ENCODE measurements at places on chromosomes 2 and 18.

GRCh38 chr2:73859721-73860586 is 31.2 kb downstream of the STAMBP start:
- no peak for DNase-seq

- no peak for DNase-seq
These were observed 56.0 kb downstream of the UBE2E3 start for GRCh38 chr2:181036445-181036844.

DNA sequence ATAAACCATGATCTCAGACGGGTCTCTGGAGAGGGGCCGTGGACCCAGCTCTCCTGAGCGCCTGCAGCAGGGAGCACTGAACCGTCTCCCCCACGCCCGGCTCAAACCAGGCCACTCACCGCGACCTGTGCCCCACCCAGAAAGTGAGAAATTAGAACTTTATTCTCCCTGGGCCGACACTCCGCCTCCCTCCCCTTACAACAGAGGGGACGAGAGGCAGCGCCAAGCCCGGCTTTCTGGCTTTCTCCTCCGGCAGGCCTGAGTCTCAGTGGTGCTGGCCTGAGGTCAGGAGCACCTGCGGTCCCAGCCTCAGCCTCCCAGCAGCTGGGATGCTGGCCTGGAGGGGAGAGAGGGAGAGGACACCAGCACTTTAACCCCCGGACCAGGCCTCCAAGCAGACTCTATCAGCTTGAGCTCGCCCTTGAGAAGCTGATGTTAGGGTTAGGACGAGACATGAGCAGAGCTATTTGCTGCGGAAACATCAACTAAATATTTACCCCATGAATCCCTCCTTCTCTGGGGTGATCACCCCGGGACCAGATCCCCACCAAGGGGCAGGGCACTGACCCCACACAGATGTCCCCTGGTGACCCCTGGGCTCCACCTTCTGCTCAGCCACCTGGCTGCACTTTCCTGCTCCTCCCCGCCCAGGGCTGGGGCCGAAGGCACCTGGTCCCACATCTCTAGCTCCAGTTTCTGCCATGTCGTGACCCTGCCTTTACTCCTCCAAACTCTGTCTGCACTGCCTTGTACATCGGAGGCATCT is 856.3 kb upstream of the SALL3 start:
- DNase-seq: no peak

DNA sequence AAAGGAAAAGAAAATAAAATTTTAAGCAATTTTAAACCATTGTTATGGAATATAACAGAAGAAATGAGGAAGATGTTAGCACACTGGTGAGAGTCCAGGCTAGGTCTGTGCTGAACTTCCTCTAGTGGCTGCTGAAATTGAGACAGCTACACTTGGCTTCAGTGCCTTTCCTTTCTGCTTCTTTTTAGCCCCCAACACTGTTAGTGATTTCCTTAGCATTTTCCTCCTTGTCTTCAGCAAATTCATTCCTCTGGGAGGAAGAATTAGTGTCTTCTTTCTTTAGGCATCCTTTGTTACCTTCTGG is 47.6 kb downstream of the ITGAV start:
- DNase-seq: no peak

- peak; percentile 8 for DNase-seq
These were observed 400.9 kb upstream of the SMIM21 start for GRCh38 chr18:75828379-75828778.

DNA sequence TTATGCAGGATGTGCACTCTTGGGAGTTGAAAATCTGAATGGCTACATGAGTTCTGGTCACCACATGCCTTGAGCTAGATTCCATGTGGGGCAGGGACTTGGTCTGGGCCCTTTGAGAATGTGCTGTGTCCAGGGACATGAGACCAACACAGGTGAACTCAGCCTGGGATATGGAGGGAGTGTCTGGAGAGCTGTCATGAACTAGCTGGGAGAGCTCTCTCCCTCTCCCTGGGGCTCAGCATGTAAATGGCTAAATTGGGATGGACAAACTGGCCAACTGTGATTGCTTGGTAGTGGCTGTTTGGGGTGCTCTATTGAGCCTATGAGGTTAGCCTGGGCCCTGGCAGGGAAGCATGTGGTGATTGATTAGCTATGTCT is 105.1 kb upstream of the HS6ST1 start:
- no peak for DNase-seq

DNA sequence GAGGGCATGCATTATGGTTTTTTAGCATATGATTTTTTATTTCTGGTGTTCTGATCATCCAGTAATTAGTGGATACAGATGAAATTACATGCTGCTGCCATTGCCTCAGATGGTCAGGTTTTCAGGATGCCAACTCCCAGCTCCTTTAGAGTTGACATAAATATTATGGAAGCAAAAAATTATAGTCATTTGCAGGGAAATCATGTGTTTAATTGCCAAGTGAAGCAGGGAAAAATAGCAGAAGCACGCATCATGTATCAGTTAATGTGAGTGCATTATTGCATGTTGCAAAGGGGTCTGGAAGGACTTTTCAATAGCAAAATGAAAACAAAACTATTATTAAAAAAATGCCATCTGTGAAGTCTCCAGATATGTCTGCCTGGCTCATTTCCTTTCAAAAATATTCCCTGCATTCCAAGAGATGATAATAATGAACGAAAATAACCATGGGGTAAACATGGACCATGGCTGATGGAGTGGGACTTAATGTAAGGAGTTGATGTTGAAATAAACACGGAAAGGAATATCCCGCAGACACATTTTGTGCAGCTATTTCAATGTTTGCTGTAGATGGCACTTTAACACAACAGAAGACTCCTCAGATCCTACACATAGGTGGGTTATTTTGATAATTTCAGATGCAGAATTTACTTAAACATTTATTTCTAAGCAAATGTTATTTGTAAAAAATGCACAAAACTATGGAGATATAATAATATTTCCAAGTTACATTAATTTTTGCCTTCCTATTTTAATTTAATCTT is 87.7 kb upstream of the DYNAP start:
- no peak for DNase-seq

GRCh38 chr2:126635281-126635680 is 20.7 kb upstream of the GYPC start:
- no peak for DNase-seq

GRCh38 chr2:199704358-199705238 is 146.4 kb downstream of the FTCDNL1 start:
- no peak for DNase-seq

- no peak for DNase-seq
These were observed 95.4 kb downstream of the BOD1L2 start for GRCh38 chr18:57242285-57242684.

DNA sequence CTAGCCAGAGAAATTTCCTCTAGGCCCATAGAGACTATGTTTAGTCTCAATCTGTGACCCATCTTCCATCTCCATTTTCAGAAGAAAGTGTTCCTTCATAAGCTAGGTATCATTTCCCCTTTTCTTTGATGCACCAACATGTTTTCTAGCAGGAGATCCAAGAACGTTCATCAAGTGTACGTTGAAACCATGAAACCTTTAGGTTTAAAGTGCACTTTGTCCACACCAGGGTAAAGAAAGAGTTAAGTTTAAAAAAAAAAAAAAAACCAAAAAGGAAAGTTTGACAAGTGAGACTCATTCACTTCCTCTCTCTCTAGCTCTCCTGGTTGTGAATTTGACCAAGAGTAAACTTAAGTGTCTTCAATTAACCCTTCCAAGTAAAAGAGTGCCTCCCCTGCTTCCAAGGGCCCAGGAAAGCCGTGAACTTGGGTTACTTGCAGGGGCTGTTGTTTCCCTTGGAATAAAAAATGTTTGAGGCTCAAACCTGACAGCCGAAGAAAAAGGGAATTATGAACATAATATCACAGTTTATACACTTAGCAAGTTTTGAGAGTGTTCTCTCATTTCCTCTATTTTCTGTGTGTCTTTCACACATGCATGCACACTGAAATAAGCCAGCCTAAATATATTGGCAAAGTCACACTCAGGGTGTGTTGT is 56.7 kb downstream of the LBH start:
- DNase-seq: no peak

- DNase-seq: no peak
These were observed 38.1 kb downstream of the SCN2A start for GRCh38 chr2:165277295-165277694.

GRCh38 chr2:210577263-210578071 is 21.1 kb downstream of the CPS1 start:
- peak; percentile 30 for DNase-seq

DNA sequence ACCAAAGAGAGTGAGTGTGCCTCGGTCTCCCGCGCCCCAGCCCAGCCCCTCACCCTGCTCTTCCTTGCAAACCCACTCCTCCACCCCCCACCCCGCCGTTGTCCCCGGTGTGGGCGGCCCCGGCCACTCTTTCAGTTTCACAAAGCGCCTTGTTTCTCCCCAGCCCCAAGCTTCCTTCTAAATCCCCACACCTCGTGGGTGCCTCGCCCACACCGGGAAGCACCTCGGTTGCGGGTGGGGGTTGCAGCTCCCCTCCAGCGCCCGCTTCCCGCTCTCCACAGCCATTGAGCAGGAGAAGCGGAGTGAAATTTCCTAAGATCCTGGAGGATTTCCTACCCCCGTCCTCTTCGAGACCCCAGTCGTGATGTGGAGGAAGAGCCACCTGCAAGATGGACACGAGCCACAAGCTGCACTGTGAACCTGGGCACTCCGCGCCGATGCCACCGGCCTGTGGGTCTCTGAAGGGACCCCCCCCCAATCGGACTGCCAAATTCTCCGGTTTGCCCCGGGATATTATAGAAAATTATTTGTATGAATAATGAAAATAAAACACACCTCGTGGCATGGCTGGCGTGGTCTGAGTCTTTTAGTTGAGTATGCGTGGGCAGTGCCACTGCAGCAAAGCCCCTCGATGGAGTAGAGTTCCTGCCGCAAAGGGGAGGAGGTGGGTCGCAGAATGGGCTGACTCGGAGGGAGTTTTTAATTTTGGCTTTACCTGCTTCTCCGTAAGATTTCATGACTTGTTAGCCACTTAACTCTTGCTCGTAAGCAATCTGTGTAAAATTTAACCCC is 848 bp downstream of the TMSB10 start:
- peak; percentile 32 for DNase-seq

DNA sequence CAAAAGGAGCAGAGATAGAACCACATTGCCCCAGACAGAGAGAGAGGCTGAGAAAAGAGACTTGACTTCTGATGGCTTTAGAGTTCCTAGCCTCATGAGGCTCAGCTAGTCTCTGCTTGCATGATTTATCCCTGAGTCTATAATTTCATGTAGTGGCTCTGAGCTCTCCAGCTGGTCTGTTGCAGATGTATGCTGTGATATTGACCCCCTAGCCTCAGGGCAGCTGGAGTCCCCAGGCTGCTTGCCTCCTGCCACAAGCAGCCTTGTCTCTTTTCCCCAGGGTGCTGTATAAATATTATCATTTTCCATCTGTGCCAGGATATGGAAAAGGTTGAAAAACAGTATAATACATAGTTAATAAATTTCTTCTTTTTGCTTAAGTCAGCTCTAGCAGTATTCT is 467.6 kb upstream of the CWC22 start:
- no peak for DNase-seq

- peak; percentile 55 for DNase-seq
These were observed 7.9 kb upstream of the RNF152 start for GRCh38 chr18:61900504-61901281.

GRCh38 chr2:159904127-159904958 is 106.3 kb upstream of the CD302 start:
- DNase-seq: peak; percentile 41

- DNase-seq: no peak
These were observed 132.3 kb upstream of the RND3 start for GRCh38 chr2:150619607-150620330.

GRCh38 chr2:20635113-20635510 is 15.8 kb downstream of the HS1BP3 start:
- DNase-seq: no peak

DNA sequence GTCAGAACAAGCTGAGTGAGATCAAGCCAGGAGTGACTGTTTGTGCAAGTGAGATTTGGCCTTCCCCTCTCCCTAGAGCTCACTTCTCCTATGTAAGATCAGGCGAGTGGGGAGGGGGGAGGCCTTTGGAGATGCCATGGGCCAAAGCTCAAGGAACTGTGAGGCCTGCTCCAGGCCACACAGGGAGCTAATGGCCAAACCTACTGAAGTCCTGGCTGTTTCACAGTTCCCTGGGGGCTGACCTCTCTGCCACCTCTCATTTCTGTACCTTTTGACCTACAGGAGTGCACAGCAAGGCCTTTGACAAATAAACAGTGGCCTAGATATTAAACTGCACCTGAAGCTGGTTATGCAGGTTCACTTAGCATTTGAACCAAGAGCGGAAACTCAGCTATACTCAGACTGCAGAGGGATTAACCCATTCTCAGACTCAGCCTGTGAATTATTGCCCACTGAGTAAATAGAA is 235.0 kb upstream of the NT5C1B start:
- DNase-seq: no peak

GRCh38 chr2:200033929-200034328 is 78.5 kb downstream of the MAIP1 start:
- no peak for DNase-seq

GRCh38 chr18:68779169-68779568 is 18.7 kb upstream of the CCDC102B start:
- no peak for DNase-seq

- DNase-seq: no peak
These were observed 124.2 kb upstream of the FSHR start for GRCh38 chr2:49278561-49278960.

GRCh38 chr2:234496835-234497593 is at the start of gene ARL4C:
TSS of gene ARL4C (minus strand) at chr2:234497081. CDS start at chr2:234496586, 495 bp downstream.
- peak; percentile 91 for DNase-seq

GRCh38 chr18:32290810-32291209 is 101.0 kb downstream of the MEP1B start:
- no peak for DNase-seq

- no peak for DNase-seq
These were observed 42.5 kb upstream of the GLI2 start for GRCh38 chr2:120693121-120693520.

GRCh38 chr2:218902427-218902826 is 21.8 kb downstream of the WNT10A start:
- no peak for DNase-seq

- DNase-seq: no peak
These were observed 237.0 kb downstream of the HDAC4 start for GRCh38 chr2:239163688-239164334.

GRCh38 chr2:24978661-24979060 is 6.9 kb upstream of the DNAJC27 start:
- no peak for DNase-seq

DNA sequence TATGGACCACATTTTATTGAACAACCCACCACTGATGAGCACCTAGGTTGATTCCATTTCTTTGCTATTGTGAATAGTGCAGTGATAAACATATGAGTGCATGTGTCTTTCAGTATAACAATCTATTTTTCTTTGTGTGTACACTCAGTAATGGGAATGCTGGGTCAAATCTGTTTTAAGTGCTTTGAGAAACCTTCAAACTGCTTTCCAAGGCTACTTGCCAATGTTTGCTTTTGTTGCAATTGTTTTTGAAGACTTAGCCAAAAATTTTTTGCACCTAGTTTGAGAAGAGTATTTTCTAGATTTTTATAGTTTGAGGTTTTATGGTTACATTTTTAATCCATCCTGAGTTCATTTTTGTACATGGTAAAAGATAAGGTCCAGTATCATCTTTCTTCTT is 587.4 kb upstream of the SETBP1 start:
- no peak for DNase-seq
